ENCODE measurements at places on chromosomes 2 and 18.

- DNase-seq: no peak
These were observed 221.5 kb downstream of the RIT2 start for GRCh38 chr18:42893977-42894376.

- DNase-seq: no peak
These were observed 249.6 kb downstream of the MTX2 start for GRCh38 chr2:176518823-176519222.

GRCh38 chr2:48723129-48723528 is 32.4 kb downstream of the LHCGR start:
- no peak for DNase-seq

DNA sequence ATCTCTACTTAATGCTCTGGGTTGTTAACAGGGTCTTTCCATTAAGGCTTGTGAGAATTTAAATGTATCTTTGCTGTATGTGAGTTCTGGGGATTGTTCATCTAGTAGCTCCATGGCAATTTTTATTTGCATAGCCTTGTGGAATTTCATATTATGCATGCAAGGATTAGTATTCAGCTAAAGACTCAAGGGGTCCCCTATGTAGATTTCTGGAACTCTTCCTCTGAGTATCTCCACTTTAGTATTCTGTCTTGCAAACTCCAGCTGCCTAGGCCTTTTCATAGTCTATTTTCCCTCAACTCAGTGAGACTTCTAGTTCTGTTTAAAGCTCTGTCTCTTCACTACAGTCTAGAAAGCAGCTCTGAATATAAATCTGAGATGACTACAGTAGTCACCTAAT is 304.6 kb upstream of the REV1 start:
- no peak for DNase-seq

- no peak for DNase-seq
These were observed 241.6 kb downstream of the RPIA start for GRCh38 chr2:88933091-88933490.
